ENCODE measurements at places on chromosomes 7 and 10.

DNA sequence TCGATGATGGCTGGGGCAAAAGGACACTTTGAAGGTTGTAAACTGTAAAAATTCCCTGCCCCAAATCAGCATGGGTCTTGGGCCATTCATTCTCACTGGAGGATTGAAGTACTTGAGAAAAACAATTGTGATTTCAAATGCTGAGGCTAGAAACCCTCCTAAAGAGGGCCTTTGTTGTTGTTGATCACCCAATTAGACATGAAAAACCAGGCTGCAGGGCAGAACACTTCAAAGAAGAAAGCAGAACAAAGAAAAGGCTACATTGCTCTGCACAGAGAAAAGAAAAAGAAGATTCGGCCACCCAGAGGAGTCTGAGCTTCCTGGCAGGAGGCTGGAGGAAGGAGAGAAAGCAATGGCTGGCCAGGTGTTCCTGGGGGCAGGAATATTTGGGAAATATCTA, 143.1 kb downstream of the NPY start:
- no peak for DNase-seq

DNA sequence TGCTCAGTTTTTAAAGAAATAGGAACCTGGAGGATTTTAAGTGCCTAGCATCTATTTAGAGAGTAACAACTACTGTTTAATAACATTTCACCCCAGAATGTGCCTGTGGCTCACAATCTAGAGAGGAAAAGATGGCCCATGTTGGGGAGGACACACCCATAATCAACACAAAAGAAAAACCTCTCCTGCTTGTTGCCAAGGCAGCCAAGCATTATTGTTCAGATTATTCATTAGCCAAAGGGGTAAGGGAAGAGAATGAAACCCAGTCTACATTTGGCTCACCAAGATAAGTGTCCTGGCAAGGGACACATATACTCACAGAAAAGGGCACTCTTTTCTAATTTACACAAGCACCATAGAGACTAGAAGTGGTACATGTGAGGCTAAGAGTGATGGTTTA, 17.7 kb upstream of the IFIT1B start:
- DNase-seq: no peak

DNA sequence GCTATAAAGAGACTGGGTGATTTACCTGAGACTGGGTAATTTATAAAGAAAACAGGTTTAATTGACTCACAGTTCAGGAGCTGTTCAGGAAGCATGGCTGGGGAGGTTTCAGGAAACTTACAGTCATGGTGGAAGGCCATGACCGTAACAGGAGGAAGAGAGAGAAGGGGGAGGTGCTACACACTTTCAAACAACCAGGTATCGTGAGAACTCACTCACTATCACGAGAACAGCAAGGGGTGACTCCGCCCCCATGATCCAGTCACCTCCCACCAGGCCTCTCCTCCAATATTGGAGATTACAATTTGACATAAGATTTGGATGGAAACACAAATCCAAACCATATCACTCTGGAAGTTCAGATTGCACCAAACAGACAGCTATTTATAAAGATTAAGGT, 59.8 kb upstream of the ARHGAP21 start:
- DNase-seq: no peak

DNA sequence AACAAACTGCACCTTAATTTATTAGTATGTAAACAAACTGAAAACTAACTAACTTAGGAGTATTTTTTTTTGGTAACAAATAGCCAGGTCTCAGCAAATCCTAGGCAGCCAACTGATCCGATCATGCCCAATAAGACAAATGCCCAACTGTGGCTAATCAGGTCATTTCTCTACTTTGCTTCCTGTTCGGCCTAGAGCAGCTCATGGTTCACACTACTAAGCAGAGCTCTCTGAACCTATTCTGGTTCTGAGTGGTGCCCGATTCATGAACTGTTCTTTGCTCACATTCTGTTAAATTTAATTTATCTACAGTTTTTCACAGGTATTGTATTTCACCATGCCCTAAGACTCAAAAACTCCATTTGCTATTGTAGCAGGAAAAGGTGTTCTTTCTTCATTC, 55.1 kb downstream of the CCDC3 start:
- no peak for DNase-seq

DNA sequence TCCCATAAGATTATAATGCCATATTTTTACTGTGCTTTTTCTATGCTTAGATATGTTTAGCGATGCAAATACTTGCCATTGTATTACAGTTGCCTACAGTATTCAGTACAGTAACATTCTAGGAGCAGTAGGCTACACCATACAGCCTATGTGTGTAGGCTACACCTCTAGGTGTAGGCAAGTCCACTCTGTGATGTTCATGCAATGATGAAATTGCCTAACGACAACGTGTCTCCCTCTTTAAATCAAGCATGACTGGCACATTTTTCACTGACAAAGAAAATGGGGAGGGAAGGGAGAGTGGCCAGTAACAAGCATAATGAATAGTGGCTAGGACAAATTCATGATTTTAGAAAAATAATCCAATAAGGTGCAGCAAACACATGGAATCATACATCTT, 1.7 kb downstream of the NCAPG2 start:
- DNase-seq: no peak

- no peak for DNase-seq
Measured at GRCh38 chr10:91022924-91023699, 102.2 kb upstream of the ANKRD1 start.

Measured in HuH-7.5 (cell line).